Left colon (tissue), 2 donors: ENCODE measurements at places on chromosomes 4 and X. TPM values are rescaled to one million over a fixed set of nuclear protein-coding genes. Genes with fewer than 3 reads are reported as not detected.

Gene CCNQ
- total RNA-seq = 20.4 TPM

Gene CT83
- not detected for total RNA-seq

GRCh38 chrX:19625612-19626011 is 110.3 kb upstream of the MAP3K15 start:
- DNase-seq = no peak

DNA sequence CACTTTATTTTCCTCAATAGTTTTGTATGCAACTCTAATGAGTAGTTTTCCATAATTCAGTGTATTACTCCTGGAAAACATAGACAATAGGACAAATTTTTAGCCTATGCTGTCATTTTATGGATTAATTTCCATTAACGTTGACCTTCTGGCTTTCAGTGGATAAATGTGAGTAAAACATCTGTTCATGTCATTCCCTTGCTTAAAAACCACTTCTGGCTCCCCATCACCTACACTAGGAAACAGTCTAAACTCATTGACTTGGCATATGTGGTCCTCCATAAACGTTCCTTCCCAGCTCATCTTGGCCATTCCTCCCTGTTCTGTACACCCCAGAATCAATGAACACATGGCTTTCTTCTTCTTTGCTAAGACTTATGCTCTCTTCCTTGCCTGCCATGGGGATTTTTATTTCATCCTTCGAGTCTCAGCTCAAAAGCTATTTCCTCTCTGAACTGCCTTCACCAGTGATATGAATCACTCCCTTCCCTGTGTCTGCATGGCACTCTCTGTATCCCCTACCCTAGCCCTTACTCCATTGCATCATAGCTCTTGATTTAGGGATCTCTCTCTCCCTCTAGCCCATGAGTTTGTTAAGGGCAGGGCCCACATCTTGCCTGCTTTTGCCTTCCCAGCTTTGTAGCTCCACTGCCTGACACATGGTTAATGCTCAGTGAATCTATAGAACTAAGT is 34.8 kb downstream of the DOCK11 start:
- DNase-seq = no peak

- no peak for DNase-seq
These were observed 36.0 kb downstream of the CXCL8 start for GRCh38 chr4:73776321-73776729.

DNA sequence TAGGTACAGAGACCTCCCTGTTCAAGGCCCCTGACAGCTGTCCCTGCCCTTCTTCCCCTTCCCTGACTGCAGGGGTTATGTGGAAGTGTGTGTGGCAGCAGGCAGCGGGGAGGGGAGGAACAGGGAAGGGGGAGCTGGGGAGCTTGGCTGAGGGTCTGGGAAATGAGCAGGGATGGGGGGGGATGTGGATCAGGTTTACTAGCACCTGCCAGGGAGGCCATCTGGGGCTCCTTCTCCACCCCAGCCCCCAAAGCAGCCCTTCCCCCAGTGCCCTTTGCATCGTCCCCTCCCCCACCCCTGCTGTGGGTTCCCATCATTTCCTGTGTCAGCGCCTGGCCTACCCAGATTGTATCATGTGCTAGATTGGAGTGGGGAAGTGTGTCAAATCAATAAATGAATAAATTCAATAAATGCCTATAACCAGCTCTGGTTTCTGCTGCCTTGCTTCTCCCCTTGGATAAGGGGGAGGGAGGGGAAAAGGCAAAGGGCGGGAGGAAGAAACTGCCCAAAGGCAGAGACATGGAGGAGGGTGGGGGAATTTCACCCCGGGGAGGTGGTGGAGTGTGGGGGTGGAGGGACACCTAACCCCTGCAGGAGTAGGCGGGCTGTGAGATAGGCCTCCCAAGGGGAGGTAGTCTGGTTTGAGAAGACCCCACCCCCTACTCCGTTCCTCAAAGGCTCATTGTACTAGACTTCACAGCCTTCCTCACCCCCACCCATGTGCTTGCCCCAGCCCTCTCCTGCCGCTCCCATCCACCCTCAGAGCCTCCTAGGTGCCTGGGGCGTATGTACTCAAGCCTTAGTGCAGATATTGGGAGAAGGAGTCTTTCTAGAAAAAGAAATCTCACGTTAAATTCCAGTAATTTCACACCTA is 3.2 kb downstream of the CXorf65 start:
- no peak for DNase-seq

DNA sequence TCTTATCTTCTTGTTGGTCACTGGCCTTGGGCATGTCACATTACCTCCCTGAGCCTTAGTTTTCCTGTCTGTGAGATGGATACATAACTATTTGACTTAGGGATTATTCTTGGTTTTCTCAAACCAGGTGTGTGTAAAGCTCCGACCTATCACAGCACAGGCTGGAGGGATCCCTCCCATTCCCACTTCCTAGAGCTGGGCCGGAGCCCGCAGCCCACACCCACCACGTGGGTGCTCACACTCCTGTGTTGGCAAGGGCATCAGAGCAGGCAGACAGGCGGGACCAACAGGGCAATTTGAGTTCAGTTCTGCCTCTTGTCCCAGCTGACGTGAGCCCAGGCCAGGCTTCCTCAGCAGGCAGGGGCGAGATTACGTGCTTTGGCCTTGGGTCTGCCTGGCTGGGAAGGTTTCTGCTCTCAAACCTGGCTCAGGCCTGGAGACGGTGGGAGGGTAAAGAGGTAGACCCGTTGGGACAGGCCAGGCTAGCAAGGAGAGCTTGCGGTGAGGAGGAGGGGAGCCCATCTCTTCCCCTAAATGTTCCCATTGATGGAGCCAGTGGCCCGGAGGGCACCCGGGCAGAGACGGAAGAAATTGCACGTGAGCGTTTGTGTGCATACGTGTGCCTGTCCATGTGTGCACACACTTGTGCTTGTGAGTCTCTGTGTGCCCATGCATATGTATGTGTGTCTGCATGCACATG is 734 bp upstream of the SH3TC1 start:
- DNase-seq = peak; percentile 77

DNA sequence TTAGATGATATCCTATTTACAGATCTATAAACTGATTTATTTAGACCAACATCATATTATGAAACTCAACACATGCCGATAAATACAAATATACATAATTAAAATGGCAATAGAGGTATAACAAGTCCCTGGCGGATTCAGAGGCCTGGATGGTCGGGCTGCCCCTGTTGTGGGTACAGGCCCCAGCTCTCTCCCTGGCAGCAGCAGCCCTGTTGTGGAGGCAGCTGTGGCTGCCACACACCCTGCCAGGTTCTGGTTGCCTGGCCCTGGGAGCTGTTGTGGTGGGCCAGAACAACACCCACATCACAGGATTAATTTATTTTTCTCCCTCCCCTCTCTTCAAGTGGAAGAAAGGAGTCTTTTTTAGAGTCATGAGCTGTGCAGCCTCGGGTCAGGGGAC is 12.1 kb upstream of the TCEAL2 start:
- DNase-seq = no peak

GRCh38 chr4:107855723-107856122 is 31.0 kb downstream of the SGMS2 start:
- no peak for DNase-seq
